NCI-H1436 (cell line): ENCODE measurements at places on chromosomes 5 and 9.
A peak's percentile ranks its signal among the peaks of the same experiment; 100 is the strongest.

- DNase-seq, result no peak
Measured at GRCh38 chr9:83707518-83707767, 315 bp downstream of the UBQLN1 start.

DNA sequence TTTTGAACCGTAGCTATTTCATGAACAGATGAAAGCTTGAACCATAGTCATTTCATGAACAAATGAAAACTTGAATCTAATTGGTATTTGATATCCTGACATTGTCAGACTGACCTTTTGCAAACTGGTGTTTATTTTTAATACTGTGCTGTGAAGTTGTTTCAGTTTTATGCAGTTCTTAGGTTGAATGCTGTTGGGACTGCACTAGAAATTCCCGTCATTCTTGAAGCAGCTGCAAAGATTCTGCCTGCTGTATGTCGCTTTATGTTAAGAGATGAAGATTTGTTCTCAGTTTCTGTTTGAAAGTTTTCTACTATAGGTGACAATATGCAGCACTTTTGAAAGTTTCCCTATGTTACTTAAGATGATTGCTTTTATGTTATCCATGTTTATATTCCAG lies 22.5 kb upstream of the FAM120AOS start:
- DNase-seq, result no peak

GRCh38 chr5:61790678-61791077 lies 458.6 kb downstream of the ZSWIM6 start:
- DNase-seq, result no peak

DNA sequence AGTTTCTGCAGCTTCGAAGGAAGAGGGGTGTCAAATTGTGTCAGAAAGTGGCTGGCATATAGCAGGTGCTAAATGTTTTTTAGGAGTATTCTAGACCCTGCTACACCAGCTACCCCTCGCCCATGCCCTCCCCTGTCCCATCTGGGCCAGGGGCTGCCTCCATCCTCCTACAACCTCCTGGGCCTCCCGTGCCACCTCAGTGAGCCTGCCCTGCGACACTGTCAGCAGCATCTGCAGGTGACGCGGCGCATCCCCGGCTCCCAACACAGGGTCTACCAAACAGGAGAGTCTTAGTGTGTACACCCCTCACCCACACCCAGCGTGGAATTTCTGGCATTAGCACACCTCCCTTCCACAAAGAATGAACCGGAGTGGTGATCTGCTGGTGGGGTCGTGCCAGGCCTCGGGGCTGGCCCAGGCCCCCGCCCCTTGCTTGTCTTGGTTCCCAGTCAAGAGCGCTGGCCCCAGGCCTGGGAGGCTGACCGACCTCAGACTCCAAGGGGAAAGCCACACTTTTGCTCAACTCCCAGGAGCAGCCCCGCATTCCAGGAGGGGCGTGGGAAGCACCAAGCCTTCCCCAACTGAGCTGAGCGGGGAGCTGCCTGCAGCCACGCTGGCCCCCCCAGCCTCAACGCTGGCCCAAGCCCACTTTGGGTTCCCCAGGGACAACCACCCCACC lies 55.2 kb downstream of the NEURL1B start:
- no peak for DNase-seq

DNA sequence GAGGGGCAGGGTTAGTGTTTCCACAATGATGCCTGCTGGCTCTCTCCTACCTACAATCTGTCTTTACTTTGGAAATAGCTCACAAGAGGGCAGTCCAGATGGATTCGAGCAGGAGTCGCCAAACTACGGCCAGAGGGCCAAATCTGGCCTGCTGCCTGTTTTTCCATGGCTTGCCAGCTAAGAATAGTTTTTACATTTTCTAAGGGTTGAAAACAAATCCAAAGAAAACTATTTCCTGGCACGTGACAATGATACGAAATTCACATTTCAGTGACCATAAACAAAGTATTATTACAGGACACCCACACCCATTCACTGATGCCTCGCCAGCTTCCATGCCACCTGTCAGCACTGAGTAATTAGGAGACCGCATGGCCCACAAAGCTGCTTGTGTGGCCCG lies 162.9 kb upstream of the WWC1 start:
- no peak for DNase-seq

DNA sequence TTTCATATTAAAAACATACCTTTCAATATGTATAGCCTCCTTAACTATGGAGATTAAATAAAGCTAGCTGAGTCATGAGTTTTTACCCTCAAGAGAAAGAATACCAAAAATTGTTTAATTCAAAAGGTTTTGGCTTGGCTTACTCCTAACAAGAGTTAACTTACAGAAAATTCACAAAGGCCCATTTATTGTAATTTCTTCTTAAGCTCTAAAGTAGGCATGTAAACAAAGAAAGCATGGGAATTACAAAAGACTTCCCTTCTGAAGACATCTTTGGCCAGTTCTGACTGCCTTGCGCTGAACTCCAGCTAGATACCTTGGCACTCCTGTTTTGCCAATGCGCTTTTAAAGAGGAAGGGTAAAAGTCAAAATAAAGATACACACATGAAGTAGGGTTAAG lies 28.2 kb downstream of the PUM3 start:
- no peak for DNase-seq

DNA sequence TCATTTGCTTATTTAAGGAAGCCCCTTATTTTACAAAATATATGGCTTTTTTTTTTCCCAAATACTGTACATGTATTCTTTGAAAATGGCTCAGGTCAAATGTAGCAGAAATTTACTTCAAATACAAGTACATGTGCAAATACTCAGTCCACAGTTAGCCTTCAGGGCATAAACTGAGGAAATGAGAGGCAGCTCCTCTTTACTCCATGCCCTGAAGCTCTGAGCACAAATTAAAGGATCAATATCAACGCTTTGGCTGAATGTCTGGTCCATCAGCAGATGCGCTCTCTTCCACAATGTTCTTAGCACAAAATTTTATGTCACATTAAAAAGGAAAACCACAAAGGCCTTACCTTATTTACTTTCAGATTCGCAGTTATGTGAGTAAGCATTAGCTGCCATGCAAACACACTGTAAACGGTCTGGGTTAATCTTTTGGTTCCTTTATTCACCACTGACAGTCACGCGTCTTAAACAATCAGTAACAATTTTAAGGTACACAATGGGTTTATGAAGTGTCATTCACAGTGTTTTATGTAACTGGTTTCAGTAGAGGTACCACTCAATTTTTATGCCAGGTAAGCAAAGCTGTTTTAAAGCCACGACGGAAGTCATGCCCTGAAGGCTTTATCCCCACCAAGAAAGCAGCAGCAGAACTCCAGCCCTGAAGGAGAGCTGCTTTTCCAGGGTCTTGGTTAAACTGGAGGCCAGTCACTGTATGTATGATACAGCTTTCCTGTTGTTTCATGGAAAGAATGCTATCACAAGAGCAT lies 103.4 kb downstream of the OTULIN start:
- peak; percentile 37 for DNase-seq

DNA sequence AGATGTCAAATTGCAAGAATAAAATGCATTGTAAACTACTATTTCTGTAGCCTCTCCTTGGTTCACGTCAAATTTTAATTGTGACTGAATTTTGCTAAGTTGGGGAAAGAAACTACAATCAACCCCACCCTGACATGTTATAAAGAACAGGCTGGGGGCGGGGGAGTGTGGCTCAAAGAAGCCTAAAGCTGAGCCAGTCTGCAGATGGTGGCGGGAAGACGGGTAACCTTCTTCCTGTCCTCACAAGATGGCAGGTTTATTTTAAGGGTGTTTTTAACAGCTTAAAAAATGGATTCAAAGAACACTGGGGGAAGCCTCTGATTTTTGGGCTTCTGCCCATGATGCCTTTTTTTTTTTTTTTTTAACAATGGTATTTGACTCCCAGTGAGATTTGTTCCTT lies 68.5 kb upstream of the MELK start:
- DNase-seq, result no peak

DNA sequence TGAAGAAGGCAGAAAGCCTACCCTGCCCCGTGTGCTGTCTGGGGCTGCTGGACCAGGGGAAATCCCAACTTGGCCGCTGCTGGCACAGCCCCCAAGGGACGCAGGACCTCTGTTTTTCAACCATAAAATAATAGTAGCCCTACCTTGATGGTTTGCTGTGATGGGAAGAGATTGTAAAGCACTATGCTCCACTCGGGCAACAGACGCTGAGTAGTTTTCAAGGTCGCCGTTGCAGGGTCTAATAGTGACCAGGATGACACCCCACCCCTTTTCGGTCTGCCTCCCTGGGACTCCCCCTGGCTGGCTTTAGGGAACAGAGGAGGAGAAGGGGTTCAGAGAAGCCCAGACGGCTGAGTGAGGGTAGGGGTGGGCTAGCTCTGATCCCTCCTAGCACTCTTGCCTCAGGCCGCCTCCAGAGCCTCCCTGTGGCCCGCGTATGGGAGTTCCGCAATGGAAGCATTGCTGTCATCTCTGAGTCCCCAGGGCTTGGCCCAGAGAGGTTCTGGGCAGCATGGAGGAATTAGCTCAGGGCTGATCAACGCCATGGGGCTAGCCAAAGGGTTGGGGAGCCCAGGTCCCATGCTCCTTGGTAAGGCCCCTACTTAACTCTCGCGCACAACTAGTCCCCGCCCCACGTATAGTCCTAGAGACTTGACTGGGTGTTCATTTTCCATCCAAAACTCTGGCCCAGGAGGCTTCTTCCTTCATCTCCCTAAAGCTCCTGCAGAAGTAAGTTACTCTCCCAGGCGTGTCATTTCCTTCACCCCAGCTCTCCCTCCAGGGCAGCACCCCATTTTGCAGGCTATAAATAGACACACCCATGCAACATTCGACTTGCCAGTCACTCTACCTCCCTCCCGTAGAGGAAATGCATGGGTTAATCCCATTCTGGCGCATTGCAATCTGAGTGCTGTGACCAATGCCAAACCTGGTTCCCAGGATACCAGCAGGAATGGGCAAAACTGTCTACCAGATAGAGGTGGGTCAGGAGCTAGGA lies 1.1 kb upstream of the IRF1 start:
- DNase-seq, result no peak

DNA sequence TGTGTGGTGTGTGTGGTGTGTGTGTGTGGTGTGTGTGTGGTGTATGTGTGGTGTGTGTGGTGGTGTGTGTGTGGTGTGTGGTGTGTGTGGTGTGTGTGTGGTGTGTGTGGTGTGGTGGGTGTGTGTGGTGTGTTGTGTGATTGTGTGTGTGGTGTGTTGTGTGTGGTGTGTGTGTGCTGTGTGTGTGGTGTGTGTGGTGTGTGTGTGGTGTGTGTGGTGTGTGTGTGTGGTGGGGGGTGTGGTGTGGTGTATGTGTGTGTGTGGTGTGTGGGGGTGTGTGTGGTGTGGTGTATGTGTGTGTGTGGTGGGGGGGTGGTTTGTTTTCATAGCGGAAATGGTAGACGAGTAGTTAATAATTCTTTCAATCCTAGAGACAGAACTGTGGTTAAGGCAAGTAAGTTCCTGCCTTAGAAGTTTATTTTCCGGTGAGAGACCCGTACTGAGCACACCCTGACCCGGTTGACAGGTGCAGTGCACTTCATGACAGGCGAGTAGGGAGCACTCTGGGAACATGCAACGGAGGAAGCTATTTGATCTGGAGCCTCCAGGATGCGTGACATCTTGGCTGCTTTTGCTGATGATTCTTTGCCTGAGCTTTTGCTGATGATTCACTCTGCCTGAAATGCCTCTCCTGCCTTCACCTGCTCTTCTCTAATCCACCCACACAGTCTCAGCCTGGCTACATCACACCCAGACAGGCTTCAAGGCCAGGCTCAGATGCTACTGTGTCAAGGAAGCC lies 21.7 kb upstream of the FAT2 start:
- DNase-seq, result no peak

- no peak for DNase-seq
Measured at GRCh38 chr5:158755221-158755620, 344.5 kb downstream of the EBF1 start.

GRCh38 chr9:6938873-6939272 lies 181.1 kb downstream of the KDM4C start:
- no peak for DNase-seq

DNA sequence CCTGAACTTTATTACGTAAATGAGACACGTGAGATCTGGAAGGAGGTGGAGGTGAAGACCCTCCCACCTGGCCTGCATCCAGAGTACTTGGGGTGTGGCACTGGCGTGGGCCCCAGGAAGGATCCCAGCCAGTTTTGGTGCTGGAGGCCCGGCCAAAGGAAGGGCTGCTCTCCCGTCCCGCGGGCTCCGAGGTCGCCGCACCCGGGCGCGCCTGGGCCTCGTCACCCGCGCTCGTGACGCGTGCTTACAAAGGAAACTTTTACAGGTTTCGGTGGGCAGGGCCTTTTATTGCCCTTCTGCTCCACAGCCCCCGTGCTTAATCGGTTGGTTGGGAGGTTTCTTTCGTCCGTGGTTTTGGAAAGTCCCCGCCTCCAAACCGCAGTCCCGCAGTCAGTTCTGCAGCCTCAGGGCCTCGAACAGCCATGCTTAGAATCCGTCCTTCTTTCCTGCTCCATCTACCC lies 29.2 kb downstream of the CDKN2A start:
- no peak for DNase-seq

DNA sequence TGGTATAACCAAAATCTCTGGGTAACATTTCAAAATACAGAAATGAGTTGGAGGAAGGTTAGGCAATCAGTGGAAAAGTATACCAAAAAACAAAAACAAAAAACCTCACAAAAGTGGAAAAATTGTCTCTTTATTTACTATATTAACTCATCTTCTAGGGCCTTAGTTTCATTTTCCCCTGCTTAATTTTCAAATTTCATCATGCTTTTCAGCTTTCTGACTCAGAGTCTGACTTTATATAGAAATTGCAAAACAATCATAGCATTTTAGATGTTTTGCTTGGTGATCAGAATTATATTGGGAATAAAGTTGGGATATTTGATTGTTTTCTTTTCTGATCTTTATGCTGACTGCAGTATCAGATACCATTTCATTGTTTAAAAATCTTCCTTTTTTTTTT lies 257.0 kb upstream of the PRR16 start:
- no peak for DNase-seq

- DNase-seq, result no peak
Measured at GRCh38 chr5:55866485-55866884, 15.3 kb downstream of the IL31RA start.

GRCh38 chr9:7770111-7770510 lies 29.5 kb downstream of the DMAC1 start:
- DNase-seq, result no peak

GRCh38 chr9:137650779-137651178 lies 32.0 kb downstream of the EHMT1 start:
- no peak for DNase-seq

- DNase-seq, result no peak
Measured at GRCh38 chr5:10451137-10451824, 9.6 kb downstream of the ROPN1L start.

DNA sequence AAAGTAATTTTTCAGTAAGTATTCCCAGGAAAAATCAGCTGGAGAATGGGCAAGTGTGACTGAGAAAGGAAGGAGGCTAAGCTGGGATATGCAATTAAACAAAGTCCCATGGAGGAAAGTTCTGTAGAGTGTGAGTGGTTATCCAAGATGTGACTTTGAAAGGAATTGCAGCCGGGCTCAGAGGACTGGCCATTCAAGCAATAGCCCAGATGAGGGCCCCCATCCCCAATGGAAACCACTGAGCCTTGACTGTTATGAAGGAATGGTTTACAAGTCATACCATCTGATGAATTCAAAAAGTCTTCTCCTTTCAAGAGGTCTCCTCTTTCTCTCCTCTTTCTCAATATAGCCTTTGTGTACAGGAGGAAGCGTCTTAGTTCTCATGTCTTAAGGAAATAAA lies 6.5 kb downstream of the LVRN start:
- no peak for DNase-seq
